ENCODE measurements at places on chromosomes 3 and 15. TPM values are rescaled to one million over a fixed set of nuclear protein-coding genes. Genes with fewer than 3 reads are reported as not detected.

TGM4 gene
- 0.35 TPM for total RNA-seq

CILP gene
- total RNA-seq = 0.40 TPM

C3orf70 gene
- under 0.01 TPM for total RNA-seq

GPR160 gene
- total RNA-seq = 28.6 TPM

RBPMS2 gene
- total RNA-seq = 0.05 TPM

IL17RE gene
- 1.3 TPM for total RNA-seq

IGSF10 gene
- 0.05 TPM for total RNA-seq

TMEM158 gene
- 6.9 TPM for total RNA-seq

SLC22A14 gene
- not detected for total RNA-seq

LRRC3B gene
- total RNA-seq = not detected

TMCC1 gene
- 30.5 TPM for total RNA-seq

EBLN2 gene
- 5.7 TPM for total RNA-seq

CD80 gene
- total RNA-seq = not detected

TM4SF18 gene
- 21.5 TPM for total RNA-seq

CCR1 gene
- total RNA-seq = 0.15 TPM

TM2D3 gene
- total RNA-seq = 57.1 TPM

SLC12A1 gene
- 0.17 TPM for total RNA-seq

GPR149 gene
- not detected for total RNA-seq

BOC gene
- total RNA-seq = 0.52 TPM

CKMT1B gene
- 1.9 TPM for total RNA-seq

LAMB2 gene
- total RNA-seq = 645 TPM

C3orf85 gene
- not detected for total RNA-seq

KNG1 gene
- total RNA-seq = not detected

DMXL2 gene
- total RNA-seq = 13.9 TPM

GOLGA6L10 gene
- total RNA-seq = 0.35 TPM

SEC61A1 gene
- total RNA-seq = 244 TPM

UBE3A gene
- 90.0 TPM for total RNA-seq

AQP9 gene
- 0.40 TPM for total RNA-seq

DPPA2 gene
- total RNA-seq = not detected

TLR9 gene
- total RNA-seq = not detected

TPRG1 gene
- 0.94 TPM for total RNA-seq

DNASE1L3 gene
- total RNA-seq = not detected

ANKRD34C gene
- total RNA-seq = not detected

CFAP92 gene
- not detected for total RNA-seq

MAP6D1 gene
- total RNA-seq = 2.5 TPM

XCR1 gene
- not detected for total RNA-seq

UROC1 gene
- not detected for total RNA-seq

RTP3 gene
- total RNA-seq = not detected

PLXNA1 gene
- 23.3 TPM for total RNA-seq

ECE2 gene
- total RNA-seq = not detected

CTXND1 gene
- total RNA-seq = not detected

PRICKLE2 gene
- 56.1 TPM for total RNA-seq

CAMK2N2 gene
- total RNA-seq = 0.10 TPM

NRROS gene
- total RNA-seq = 1.9 TPM

SKOR1 gene
- 0.10 TPM for total RNA-seq

ZNF80 gene
- not detected for total RNA-seq

IL16 gene
- total RNA-seq = 0.69 TPM

SOX14 gene
- total RNA-seq = not detected

All from renal cortical epithelial cell (primary cell).